Erythroblast (primary cell): ENCODE measurements at places on chromosomes 5 and 9.

DNA sequence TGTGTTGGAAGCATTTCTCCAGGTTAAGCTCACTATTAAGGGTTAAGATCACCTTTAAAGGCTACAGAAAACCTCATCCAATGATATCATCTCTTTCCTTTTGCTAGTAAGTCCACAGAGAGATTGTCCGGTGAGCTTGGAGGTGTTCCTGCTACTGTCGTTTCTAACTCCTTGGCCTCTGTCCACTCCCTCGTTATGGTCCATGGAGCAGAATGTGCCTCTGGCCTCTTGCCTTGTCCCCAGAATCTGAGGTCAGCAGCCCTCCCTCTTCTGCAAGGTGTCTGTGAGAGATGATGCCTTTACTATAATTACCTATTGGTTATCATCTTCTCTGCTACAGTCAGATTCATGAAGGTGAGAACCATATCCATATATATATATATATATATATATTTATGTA lies 15.0 kb downstream of the ORM2 start:
- no peak for DNase-seq

- DNase-seq: no peak
These were observed 20.1 kb downstream of the FBXL17 start for GRCh38 chr5:108361771-108362170.

- DNase-seq: no peak
These were observed at the start of gene CCDC187 for GRCh38 chr9:136303825-136304416. Gene CCDC187, minus strand, starts transcription at chr9:136304094. Its CDS starts 264 bp downstream, at chr9:136303830.

GRCh38 chr5:155616779-155617392 lies 603.3 kb downstream of the KIF4B start:
- DNase-seq: peak; percentile 50

GRCh38 chr5:175690025-175690424 lies 32.2 kb downstream of the HRH2 start:
- DNase-seq: no peak

DNA sequence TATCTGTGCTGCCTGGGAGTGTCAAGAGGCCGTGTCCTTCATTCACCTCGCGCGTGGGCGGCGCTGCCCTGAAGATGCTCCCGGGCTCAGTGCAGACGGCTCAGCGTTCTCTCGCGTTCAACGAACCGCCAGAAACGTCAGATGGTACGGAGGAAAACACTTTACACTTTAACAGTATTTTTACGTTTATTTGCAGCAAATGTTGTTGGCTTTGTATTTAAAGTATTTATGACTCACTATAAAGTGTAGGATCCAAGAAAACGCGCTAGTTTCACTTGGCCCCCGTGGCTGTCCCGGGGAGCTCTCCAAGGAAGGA lies 544 bp upstream of the ERCC6L2 start:
- DNase-seq: peak; percentile 79

GRCh38 chr9:136754059-136754572 lies 3.9 kb downstream of the LCN8 start:
- DNase-seq: no peak

GRCh38 chr5:143205883-143206195 lies 197.6 kb downstream of the NR3C1 start:
- no peak for DNase-seq

DNA sequence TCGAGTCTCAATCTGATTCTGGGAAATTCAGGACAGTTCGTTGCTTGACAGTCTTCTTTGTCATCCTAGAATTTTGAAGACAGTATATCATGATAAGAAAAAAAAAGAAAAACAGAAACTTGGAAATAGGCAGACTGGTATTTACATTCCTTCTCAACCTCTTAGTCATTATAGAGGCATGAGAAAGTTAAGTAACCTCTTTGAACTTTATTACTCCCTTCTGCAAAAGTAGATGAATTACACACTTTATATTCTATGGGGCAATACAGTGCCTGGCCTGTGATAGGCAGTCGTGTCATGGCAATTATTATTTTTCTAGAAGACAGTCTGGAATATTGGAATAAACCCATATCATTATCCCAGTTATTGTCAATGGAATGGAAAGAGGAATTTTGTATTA lies 828.9 kb downstream of the TLR4 start:
- DNase-seq: no peak

GRCh38 chr5:35898952-35899660 lies 39.3 kb downstream of the CAPSL start:
- DNase-seq: no peak

- DNase-seq: no peak
These were observed 154.2 kb upstream of the IRX4 start for GRCh38 chr5:2036885-2037284.

- no peak for DNase-seq
These were observed 19.3 kb downstream of the NFIB start for GRCh38 chr9:14294659-14295058.

GRCh38 chr5:134567641-134568336 lies 42.3 kb downstream of the JADE2 start:
- DNase-seq: no peak

- no peak for DNase-seq
These were observed 4.9 kb upstream of the FYB1 start for GRCh38 chr5:39224196-39224761.

DNA sequence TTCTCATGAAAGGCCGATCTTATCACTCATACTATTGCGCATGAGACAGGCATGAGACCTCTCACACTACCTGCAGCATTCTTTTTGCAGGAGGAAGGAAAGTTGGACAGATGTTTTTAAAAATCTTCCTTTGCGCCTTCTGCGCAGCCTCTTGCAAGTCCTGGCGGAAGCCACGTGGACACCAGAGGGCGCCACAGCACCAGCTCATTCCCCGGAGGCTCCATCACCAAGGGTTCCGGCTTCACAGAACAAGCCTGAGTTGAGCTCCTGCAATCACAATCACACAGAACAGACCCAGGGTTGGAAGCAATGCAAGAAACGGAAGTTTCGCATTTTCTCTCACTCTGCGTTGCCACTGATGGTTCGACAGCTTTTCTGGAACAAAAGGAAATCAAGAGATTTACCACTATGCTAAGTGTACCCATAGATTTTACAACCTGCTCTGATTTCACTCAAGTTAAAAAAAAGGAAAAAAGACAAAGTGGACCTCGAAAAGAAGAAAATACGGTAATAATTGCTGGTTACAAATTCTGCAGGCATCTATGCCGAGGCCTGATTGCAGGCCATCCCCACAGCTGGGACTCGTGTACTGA lies 304.7 kb upstream of the MSX2 start:
- DNase-seq: peak; percentile 88

- DNase-seq: no peak
These were observed 27.4 kb upstream of the MEGF9 start for GRCh38 chr9:120741701-120742100.

DNA sequence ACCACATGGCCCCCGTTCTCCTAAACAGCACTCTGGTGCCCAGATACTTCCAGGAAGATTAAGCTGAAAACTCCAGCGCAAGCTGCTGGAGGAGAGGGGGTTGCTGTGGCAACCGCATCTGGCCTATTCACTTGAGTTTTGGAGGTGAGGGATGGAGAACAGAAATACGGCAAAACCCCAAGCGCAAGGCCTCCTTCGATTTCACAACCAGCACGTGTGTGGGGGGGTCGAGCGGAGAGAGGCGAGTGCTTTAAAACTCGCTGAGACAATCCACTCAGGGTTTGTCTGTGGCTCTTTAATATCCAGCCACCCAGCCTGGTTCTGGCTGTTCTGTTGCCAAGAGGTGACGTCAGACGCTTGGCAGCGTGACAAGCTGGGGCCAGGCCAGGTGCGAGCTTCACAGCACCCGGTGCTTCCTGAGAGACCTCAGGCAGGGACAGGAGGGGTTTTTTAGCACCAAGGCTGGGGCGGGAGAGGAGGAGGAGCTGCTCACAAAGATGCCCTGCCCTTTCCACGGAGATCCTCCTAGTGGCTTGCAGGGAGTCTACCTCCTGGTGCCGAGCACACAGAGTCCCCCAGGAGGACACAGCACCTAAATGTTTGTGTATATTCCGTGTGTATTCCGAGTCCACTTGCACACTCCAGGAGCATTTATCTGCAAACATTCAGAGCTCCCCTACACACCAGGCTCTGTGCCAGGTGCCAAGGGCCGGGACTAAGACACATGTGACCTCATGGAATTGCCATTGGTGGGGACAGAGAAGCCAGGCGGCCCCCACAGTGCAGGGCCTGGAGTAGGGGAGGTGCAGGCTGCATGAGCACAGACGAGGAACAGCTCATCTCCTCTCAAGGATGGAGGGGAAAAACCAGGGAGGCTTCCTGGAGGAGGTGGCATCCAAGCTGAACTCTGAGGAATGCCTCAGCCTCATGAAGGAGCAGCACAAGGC lies 194.6 kb downstream of the OLFM1 start:
- DNase-seq: no peak

DNA sequence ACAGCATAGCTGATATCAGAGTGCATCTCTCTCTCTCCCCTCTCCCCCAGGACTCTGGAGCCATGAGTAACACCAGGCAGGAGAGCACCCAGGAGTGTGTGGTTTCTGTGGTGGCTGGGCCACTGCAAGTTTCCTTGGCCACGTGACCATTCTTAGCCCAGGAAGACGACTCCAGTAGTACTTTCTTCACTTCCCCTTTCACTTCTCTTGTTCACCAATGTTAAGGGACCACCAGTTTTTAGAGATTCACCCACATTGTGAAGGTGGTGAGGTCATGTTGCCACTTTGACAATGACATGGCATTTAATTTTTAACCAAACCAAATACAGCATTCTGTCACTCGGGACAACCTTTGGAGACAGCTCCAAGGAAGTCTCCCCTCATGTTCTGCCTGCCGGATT lies 17.9 kb upstream of the DAPK1 start:
- peak; percentile 15 for DNase-seq

DNA sequence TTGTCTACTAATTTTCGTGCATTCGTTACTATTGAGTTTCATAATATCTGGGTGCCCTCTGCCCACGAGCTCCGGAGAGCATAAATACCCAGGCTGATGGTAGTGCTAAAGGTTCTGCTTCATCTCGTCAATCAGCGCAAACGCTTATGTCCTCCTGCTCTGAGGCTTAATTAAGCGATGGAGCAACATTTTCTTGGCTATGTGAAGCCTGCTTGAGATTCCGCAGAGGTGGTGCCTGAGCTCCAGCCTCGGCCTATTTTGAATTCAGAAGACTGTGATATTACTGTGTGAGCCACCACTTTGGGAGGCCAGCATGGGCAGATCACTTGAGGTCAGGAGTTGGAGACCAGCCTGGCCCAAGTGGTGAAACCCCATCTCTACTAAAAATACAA lies 44.8 kb downstream of the ANXA2R start:
- no peak for DNase-seq

DNA sequence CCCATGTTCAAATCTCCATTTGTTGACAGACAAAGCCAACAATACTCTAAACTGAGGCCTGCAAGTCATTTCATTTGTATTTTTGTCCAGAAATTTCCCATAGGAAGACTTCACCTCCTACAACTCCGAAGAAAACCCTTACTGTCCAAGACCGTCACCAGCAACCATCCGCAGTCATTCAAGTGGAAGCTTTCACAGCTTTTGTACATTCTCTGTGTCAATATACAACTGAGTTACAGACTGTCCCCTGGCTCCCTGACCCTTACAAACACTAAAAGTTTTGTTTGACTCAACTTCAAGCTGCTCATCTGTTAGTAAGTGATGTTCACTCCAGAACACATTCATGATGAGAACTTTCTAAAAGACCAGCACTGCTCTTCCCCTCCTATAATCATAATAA lies 210.1 kb downstream of the DEPDC1B start:
- DNase-seq: no peak

DNA sequence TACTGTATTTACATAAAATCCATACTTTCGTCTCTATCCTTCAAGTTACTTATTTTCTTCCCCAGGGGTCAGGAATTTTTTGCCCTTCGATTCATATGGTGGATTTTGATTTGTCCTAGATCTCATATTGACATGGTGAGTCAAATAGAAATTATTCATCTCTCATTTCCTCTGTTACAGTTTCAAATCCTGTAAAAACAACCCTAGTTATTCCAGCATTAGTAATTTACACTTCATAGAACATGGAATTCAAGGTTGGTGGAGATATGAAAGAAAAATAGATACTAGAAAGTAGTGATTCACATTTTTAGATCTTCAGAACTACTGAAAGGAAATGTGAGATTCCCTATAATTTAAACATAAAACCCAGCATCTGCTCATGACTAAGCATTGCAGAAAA lies 1331.0 kb upstream of the CDH9 start:
- DNase-seq: no peak

DNA sequence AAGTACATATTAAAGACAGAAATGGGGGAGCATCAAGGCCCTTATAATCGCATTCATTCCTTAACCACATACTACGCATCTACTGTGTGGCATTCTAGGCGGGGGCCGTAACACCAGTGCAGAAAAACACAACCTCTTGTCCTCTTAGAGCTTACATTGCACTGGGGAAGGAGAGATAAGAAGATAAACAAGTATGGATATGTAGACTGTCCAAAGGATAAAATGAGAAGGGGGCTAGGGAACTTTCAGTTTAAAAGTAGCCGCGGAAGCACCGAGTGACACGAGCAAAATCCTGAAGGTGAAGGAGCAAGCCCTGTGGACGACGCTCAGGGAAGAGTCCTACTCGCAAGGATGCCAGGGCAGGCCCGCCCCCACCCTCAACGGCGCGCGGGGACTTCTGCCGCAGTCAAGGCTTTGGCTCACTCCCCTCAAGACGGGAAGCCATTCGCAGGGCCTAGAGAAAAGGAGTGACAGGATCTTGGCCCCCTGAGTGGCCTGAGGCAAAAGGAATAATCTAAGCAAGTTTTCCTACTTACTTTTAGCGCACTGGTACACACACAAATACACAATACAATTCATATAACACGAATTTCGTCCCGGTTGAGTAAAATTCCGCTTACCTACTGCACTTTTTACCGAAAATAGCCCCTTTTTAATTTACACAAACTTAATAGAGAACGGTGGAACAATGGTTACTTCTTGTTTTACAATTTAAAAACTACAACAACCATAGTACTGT lies 1.3 kb upstream of the NIPBL start:
- DNase-seq: peak; percentile 85

DNA sequence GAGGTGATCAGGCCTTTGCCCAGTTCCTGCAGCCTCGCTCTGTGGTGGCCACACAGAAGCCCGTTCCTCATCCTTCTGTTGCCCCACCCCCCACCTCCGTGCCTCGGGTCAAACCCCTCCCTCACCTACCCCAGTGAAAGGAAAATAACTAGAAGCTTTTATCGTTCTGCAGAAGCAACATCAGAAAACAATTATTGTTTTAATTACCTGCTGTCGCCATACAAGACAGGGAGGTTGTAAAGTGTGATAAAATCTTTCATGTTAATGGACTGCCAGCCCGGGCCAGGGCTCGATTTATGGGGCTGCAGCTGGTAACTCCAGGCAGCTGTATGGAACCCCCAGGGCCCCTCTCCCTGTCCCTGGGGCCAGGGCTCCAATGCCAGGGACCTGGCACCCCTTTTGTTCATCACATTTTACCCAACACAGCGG lies 20.6 kb downstream of the UNC5A start:
- DNase-seq: no peak
